LNCaP clone FGC (cell line): ENCODE measurements at places on chromosomes 12 and 14.

DNA sequence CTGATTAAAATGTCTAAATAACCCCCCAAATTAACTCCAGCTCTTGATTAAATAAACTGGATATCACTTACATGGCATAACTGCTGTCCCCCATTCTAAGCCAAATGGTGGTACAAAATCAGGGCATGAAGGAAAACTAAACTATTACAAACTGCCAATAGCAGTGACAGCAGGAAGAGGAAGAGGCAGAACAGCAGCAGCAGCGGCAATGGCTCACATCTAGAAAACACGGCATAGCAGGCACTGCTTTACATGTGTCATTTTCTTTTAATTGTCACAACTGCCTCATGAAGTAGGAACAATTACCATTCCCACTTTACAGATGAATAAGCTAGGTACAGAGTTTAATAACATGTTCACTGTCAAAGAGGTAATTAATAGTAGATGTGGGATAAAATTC lies 92.0 kb downstream of the EPS8 start:
- no peak for DNase-seq

DNA sequence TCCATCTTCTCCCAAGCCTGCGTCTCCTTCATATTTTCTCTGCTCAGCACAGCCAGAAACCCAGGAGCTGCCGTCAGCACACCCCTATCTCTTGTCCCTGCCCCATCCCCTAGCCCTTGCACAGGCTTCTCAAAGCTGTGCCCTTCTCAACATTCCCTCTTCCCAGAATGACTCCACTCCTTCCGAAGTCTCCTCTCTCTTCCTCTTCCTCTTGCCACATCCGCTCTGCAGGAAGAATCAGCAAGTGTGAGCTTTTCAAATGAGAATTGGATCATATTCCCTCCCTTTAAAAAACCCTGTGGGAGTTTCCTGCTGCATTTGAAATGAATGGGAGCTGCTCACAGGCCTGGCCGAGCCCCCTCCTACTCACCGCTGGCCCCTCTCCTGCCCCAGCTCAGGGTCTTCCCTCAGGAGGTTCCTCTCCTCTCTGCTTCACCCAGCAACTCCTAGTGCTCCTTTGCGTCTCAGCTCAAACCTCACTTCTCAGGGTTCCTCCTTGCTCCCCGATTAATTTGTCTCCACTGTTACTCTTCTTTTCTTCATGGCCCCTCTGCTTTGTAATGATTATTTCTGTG lies 528.5 kb upstream of the CCDC196 start:
- no peak for DNase-seq

DNA sequence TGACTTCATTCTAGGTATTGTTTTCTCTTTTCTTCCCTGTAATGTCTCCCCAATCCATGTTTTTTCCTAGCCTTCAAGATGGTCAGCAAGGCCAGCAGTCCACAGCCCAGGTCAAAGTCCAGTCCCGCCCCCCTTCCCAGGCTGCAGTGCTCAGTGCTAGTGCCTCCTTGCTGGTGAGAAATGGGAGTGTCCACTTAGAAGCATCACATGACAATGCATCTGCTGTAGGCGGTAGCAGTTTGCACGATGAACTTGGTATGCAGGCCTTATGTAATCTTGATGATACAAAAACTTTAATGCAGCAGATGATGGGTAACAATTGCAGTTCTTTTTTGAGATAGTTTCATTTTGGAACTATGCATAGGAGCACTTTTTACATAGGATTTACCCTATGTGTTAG lies 88.4 kb downstream of the PCNX1 start:
- no peak for DNase-seq

DNA sequence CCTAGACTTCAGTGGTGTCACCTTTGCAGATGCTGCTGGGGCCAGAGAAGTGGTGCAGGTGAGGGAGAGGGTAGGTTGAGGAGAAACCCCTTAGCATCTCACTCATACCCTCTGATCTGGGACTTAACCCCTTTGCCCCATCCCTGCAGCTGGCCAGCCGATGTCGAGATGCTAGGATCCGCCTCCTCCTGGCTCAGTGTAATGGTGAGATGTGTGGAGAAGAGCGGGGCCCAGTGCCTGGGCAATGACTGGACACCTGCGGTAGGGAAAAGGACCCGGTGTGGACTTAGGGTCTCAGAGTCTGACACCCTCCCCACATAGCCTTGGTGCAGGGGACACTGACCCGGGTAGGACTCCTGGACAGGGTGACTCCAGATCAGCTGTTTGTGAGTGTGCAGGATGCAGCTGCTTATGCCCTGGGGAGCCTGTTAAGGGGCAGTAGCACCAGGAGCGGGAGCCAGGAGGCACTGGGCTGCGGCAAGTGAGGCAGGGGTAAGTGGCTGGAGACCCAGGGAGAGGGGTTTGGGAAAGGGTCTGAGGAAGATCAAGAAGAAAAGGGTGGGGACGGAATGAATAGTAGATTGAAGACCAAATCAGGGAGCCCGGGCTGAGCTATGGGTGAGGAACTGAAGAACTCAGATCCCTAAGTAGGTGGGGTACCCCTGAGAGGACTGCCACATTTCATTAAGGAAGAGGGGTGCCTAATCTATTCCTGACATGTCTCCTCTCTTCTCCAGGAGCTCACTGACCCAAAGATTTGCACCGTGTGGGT lies 7.6 kb downstream of the B4GALNT1 start:
- DNase-seq, result no peak
